SK-MEL-5 (cell line): ENCODE measurements at places on chromosomes 3 and 15. TPM values are rescaled to one million over a fixed set of nuclear protein-coding genes. Genes with fewer than 3 reads are reported as not detected.

CD200 gene
- total RNA-seq: 1.9 and 3.5 TPM in 2 replicates

TMEM207 gene
- 0.19 and 0.21 TPM in 2 replicates for total RNA-seq

TASOR gene
- total RNA-seq: 55.2 and 70.3 TPM in 2 replicates

MRAS gene
- total RNA-seq: 6.5 and 10.9 TPM in 2 replicates

GXYLT2 gene
- 18.2 and 27.2 TPM in 2 replicates for total RNA-seq

CLRN1 gene
- not detected in 2 replicates for total RNA-seq

IGSF10 gene
- 0.03 and 0.16 TPM in 2 replicates for total RNA-seq

KNG1 gene
- not detected in 2 replicates for total RNA-seq

SCG3 gene
- total RNA-seq: 0.37 and 0.67 TPM in 2 replicates

SIDT1 gene
- total RNA-seq: 0.05 and 0.13 TPM in 2 replicates

MAGI1 gene
- 0.77 and 3.6 TPM in 2 replicates for total RNA-seq

ITIH1 gene
- total RNA-seq: not detected in 2 replicates

TMC3 gene
- not detected in 2 replicates for total RNA-seq

ZDHHC23 gene
- 3.9 and 5.4 TPM in 2 replicates for total RNA-seq

MYZAP gene
- total RNA-seq: 0.21 TPM in 1 of 2 replicates, not detected in the other

ZIC4 gene
- total RNA-seq: 0.13 TPM in 1 of 2 replicates, not detected in the other

JMJD7 gene
- total RNA-seq: 3.4 and 4.4 TPM in 2 replicates

KATNBL1 gene
- total RNA-seq: 43.5 and 59.4 TPM in 2 replicates
